ENCODE measurements at places on chromosomes 4 and X.

GRCh38 chr4:112807083-112807482 is 170.1 kb downstream of the LARP7 start:
- no peak for DNase-seq

GRCh38 chr4:184463158-184463557 is 11.2 kb downstream of the IRF2 start:
- DNase-seq: no peak

DNA sequence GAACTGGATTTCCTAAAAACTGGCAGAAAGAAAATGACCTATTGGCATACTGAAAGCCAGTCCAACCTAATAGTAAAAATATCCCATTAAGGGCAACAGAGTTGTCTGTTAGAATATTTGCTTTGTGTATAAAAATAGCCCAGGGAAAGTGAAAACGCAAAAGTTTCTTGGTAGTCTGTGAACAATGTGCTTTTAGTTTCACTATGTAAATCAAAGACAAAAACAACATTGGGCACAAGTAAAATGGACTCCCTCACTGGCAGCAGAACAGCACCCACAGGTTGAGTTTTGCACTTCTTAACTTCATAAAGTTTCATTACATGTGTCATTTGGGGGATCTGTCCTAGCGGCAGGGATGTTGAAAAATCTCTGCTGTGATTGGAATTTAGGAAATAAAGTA is 4.3 kb upstream of the FGG start:
- DNase-seq: no peak

DNA sequence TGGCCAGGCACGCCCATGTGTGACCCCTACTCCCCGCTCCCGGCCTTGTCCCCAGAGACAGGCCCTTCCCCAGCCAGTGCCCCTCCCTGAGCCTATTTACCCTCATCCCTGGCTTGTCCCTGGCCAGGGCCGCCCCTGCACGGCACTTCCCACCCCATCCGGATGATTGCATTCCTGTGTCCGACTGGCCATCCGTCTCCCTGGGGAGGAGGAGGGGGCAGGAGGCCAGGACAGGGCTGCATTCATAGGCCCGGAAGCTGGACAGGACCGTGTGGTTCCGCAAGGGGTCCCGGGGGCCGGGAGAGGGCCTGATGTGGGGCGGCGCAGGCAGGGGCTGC is 22.8 kb downstream of the CTBP1 start:
- no peak for DNase-seq

DNA sequence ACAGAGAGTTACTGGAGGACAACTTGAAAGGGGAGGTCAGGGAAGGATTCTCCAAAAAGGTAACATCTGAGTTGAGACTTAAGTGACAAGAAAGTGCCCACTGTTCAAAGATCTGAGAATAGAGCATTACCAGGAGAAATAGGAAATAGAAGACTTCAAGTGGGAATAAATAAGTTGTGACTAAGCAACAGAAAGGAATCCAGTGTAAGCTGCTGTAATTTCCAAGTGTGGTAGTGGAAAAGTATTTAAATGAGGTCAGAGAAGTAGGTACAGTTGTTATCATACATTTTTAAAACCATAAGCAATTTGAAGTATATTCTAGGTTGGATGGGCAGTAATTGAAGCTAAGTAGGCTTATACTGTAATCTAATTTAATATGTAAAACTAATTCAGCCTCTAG is 211.9 kb downstream of the FBXO8 start:
- DNase-seq: no peak

- DNase-seq: no peak
These were observed 16.4 kb downstream of the TASL start for GRCh38 chrX:30561191-30561590.

DNA sequence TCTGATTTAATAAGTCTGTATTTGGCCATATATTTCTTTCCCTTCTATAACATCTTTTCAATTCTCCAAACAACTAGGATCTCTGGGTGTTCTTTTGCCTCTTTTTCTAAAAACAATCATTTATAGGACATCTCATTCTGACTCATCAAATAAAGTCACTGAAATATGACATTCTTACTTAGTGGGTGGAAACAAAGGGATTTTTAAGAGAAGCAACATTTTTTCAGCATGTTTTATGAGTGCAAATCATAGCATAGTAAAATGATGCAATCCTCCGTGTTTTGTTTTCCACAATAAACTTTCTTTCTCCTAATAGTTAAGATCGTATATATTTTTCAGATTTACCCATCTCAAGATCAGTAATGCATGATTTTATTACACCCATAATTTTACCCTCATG is 179.8 kb downstream of the SPCS3 start:
- DNase-seq: no peak

GRCh38 chr4:40305328-40306170 is 29.6 kb upstream of the CHRNA9 start:
- DNase-seq: no peak

DNA sequence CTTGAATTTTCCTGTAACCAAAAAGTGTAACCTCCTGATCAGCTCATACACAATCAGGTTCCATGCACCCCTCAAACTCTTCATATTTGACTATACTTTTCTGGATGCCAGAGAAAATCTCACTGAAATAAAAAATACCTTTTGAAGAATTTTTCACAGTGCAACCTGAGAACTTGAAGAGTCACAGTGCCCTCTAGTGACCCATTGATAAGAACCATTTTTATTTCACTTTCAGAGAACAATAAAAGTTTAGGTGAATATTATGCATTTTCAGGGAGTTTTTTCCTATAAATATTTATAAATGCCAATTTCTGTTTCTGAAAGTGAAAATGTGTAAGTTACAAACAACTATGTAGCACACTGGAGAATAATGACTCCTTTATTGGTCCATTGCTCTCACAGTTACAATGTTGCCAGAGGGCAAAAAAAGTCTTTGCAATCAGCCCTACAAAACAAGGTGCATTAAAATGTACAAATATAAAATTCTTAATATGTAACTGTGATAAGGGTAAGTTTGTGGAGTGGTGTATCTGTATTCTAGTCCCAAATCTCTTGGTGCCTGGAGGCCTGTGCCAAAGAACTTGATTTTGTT is 153.6 kb upstream of the INTU start:
- DNase-seq: no peak

GRCh38 chrX:65266482-65266881 is 268.1 kb downstream of the LAS1L start:
- DNase-seq: no peak

GRCh38 chr4:77446601-77447000 is 159.0 kb upstream of the CXCL13 start:
- no peak for DNase-seq

Measured in activated CD8-positive, alpha-beta memory T cell treated with anti-CD3 and anti-CD28 coated beads for 4 hours (primary cell).